Stimulated activated CD4-positive, alpha-beta T cell treated with anti-CD3 and anti-CD28 coated beads, TNF-alpha, amount 100 ng/mL, for 24 hours (primary cell): ENCODE measurements at places on chromosomes 13 and 19.

GRCh38 chr13:111920306-111920931, 146.5 kb upstream of the SOX1 start:
- DNase-seq, result no peak

DNA sequence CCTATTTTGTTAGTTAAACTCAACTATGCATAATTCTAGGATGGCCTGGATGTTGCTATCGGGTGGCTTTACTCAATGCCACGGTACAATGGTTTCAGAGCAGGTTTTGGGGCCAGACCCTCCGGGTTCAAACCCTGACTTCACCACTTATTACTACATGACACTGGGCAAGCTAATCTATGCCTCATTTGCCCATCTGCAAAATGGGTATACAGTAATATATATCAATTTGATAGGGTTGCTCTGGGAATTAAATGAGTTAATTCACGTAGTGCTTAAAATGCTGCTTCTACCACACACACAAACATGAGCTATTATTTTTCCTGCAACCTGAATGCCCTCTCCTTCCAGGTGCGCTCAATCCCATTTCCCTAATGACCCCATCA, 839 bp downstream of the ESD start:
- DNase-seq, result no peak

- DNase-seq, result no peak
These were observed 1708.9 kb downstream of the SLITRK5 start for GRCh38 chr13:89380101-89380500.

- no peak for DNase-seq
These were observed 1.0 kb downstream of the TMEM59L start for GRCh38 chr19:18613589-18614234.

GRCh38 chr13:27193496-27193895, 21.9 kb upstream of the USP12 start:
- no peak for DNase-seq

GRCh38 chr19:33393286-33394005, 19.9 kb downstream of the CEBPG start:
- no peak for DNase-seq

DNA sequence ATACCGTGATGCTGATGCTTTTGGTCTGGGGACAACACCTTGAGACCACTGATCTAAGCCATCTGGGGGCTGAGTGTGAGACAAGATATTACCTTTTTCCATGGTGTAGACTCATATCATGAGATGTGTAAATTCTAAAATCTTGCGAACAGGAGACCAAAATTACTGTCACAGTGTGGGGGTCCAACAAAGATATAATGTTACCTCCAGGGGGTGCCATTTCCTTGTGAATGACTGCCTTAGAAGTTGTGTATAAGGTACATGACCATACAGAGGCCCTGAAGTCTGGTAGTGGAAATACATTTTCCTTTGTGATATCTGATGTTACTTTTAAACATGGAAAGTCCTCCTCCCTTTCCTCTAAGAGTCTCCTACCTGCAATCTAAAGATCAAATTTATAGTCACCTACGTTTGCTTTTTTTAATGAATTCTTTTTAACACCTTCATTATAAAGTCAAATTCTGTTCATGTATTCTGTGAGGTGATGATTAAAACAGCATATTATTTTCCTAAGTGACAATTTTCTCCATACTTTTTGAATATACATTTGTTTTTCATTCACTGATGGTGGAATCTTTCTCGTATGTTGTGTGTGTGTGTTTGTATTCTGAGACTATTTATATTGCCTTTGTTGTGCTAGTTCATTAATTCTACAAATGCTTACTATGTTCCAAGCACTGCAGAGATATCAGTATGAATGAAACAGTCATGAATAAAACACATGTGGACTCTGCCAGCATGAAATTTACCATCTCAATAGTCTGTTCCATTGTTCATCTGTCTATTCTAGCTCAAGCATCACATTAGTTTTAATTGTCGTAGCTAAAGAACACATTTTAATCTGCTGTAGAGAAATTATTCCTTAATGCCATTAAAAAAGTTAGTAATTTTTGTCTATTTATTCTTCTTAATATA, 113.7 kb downstream of the RFC3 start:
- DNase-seq, result no peak

DNA sequence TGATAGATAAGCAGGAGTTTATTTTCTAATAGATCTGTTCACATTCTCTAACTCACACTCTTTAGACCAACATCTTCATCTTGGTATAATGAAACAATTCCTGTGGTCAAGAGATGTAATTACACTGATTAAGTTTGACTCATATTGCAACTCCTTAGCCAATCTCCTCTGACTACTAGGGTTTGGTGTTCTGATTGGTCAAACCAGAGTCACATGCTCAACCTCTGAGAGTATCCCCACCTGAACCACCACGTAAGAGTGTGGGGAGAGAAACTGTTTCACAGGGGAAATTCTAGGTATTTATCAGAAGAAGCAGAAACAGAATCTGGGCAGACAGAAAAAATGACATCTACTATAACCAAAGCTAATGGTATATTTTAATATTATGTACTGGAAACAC, 42.4 kb downstream of the UQCRFS1 start:
- DNase-seq, result no peak

- DNase-seq, result no peak
These were observed 40.6 kb upstream of the EEF1AKMT1 start for GRCh38 chr13:20814224-20814910.

DNA sequence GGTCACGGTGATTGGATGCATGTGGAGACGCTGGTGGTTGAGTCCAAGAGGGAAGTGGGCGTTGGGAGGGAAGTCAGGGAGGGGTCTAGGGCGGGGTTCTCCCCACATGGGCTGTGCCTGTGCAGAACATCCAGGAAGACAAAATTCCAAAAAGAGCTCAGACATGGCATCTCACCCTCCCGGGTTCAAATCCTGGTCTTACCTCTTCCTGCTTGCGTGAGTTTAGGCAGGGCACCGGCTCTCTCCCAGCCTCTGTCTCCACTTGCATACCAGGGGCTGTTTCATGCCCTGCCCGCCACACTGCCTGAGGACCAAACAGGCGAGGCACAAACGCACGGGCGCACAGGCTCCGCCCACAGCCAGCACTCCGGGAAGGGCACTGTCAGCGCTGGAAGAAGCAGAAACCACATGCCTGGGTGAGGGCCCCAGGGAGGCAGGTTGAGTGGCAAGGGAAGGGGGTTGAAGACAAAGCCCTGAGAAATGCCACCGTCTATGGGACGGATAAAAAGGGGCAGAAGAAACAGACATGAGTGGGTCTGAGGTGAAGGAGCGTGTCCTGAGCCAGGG, 123.6 kb upstream of the SOX1 start:
- DNase-seq, result no peak

DNA sequence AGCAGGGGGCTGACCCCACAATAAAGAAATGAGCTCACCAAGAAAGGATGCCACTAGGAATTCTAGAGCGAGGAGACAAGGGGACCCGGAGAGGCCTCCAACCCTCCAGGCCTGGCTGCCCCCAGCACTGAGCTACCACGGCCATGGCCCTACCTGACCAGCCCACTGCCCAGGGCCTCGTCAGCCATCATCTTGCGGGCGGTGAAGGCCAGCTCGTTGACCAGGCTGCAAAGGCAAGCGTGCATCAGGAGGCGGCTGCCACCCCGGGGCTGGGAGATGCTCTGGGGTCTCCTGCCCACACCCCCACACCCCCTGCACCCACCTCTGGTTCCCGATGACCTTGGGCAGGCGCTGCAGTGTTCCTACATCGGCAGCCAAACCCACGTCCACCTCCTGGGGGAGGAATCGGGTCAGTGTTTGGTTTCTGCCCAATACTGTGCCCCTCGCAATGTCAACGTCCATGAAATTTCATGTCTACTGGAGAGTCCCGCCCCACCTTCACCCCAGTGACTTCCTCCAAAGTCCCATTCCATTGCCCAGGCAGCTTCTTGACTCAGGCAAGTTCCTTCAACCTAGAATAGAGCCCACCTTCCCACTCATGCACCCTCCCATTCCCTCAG, 3.5 kb upstream of the LGALS4 start:
- no peak for DNase-seq

- peak; percentile 71 for DNase-seq
These were observed 750 bp upstream of the SLC27A1 start for GRCh38 chr19:17469481-17470067.

DNA sequence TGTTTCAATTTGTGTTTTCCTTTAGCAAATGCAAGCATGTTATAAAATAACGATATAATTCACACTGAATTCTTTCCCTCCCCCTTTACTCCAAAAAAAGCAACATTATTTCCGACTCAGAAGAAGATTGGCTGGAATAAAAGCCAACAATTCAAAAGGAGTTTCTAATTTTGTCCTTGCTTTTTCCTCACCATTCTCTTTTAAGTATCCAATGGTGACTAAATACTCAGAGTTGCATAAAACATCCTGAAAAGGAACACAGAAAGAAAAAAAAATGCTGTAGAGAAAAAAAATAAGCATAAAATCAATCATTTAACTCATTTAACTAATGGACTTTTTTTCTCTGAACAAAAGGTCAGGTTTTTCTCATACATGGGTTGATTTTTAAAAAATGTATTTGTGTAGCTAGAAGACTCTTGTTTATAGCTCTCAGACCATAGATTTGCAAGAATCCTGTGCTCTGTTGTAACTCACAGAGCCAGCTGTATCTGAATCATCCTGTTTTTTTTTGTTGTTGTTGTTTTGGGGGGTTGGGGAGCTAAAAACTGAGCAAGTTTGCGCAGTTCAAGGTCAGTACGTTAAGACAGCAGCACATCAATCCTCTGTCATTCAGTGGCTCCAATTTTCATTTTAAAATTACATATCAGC, 108.1 kb downstream of the PCDH17 start:
- DNase-seq, result no peak

- no peak for DNase-seq
These were observed 1.6 kb downstream of the JAK3 start for GRCh38 chr19:17846146-17846545.

GRCh38 chr19:14300303-14300702, 80.9 kb upstream of the ADGRE5 start:
- no peak for DNase-seq

DNA sequence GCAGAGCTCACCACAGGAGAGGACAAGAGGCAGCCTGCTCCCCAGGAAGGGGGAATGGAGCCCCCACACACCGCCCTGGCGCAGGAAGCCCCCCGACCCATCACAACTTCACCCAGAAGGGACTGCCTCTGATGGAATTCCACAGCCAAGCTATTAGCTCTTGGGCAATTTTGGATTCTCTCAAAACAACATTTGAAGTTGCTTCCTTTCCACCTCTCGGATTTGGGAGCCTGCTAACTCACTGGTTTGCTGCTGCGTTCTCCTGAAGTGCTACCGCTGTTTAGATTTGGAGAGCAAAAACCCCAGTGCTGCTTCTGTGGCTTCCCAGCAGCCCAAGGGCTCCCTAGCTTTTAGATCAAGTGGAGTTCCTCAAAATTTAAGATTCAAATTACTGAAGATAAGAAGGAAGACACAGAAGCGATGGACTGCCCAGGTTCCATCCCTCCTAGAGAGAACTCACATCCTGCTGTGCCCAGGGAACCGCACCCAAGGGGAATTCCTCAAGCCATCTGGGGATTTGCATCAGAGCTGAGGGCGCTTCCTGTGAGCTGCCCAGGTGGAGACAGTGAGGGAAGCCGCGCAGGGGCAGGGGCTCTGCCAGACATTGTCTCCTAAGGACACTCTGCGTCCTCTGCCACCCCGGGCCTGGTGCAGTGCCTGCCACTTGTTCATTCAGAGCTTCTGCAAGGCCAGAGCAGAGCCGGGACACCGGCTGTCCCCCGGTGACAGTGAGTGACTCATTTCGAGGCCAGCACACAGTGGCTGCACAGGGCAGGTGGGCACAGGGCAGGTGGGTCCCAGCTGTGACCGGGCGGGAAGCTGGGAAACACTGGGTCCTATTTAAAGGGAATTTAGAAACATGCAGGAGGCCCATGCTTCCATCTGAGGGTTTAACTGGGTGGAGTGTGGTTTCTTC, 45.5 kb downstream of the COL4A1 start:
- no peak for DNase-seq

GRCh38 chr19:2055931-2056836, 5.1 kb upstream of the MKNK2 start:
- DNase-seq, result no peak

DNA sequence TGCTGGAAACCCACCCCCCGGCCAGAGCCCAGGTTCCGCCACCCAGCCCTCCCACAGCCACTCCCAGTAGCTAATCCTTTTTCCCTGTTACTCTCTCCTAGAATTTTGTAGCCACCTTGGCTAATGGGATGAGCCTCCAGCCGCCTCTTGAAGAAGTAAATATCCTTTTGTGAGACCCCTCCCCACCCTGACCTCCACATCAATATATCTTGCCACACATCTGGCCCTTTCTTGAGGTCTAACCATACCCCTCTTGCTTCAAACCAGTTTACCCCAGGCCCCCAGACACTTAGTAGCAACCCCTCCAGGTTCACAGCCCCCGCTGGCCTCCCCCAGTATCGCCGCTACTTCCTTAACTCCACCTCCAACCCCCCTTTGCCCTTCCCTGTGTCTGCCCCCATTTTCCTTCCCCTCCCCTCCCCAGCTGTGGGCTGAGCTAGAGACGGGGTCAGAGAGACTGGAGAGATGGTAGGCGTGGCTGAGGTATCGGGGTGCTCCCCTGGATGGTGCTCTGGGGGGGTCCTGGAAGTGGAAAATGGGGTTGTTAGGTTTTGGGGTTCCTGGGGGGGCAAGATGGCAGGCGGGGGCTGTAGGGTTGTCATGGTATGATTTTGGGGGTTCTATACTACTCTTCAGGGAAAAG, 2.8 kb downstream of the PRMT1 start:
- DNase-seq, result no peak

DNA sequence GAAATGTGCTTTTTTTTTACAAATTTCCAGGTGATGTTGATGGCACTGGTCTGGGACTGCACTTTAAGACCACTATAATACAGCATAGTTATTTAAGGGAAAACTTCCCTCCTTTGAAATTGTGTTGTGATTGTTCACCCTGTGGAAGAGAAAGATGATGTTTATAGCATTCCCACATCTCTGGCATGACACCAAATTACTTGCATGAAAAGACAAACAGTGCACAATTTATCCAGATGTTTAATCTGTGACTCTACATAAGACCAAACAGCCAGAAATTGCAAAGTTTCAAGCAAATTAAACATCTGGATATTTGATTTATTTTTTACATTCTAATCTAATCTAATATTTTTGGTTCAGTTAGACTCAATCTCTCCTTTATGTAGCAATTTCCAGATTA, 51.6 kb downstream of the UFM1 start:
- DNase-seq, result no peak

GRCh38 chr13:43061496-43062280, 38.3 kb downstream of the DNAJC15 start:
- DNase-seq, result peak; percentile 9

GRCh38 chr19:49514151-49514550, 1.7 kb downstream of the FCGRT start:
- DNase-seq, result no peak

- DNase-seq, result no peak
These were observed 62.3 kb downstream of the ITGBL1 start for GRCh38 chr13:101514695-101515275.

DNA sequence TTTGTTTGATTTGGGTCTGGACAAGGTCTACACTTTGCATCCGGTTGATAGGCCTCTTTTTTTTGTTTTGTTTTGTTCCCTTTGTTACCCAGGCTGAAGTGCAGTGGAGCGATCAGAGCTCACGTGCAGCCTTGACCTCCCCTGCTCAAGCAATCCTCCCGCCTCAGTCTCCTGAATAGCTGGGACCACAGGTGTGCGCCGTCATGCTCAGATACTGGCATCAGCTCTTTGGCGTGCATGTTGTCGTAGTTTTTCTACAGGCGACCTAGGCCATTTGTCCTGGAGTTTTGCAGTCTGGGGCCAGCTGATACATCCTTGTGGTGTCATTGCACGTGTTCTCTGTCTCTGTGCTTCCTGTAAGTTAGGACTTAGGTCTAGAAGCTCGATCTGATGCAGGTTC, 16.3 kb downstream of the PAK4 start:
- no peak for DNase-seq

GRCh38 chr13:96652506-96652905, 341.8 kb downstream of the OXGR1 start:
- no peak for DNase-seq

GRCh38 chr13:76132532-76132931, 496.4 kb downstream of the LMO7 start:
- no peak for DNase-seq
